Foreskin fibroblast (primary cell): ENCODE measurements at places on chromosomes 13 and 19.

GRCh38 chr13:45206340-45206739 lies 5.5 kb upstream of the KCTD4 start:
- DNase-seq: peak; percentile 79

DNA sequence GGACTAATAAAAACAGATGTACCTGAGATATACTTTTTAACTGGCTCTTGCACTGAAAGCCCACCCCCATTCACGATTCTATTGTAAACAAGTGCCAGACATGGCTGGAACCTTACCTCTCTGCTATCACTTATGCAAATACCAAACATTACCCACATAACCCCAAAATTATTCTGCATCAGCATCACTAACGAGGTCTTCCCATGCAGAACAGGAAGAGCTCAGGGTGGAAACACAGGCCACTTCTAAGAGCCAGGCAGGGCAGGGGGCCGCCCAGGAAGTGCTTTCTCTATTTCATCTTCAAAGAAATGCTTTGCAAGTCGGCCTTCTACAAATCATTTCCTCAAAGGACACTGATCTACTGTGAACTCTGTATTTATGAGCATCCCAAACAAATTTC lies 7.3 kb downstream of the IRS2 start:
- DNase-seq: peak; percentile 39

DNA sequence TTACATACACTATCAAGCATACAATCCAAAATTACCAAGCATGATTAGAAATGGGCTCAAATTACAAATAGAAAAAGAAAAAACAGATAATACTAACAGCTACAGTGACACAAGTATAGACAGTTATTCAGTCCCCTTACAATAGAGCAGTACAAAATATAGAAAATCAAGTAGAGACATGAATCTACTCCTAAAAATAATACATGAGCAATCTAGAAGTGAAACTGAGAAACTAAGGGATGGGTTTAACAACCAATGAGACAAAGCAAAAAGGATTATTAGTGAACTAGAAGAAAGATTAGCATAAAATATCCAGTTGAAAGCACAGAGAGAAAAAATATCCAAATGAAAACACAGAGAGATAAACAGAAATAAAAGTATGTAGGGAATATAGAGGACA lies 426.7 kb downstream of the TBC1D4 start:
- DNase-seq: no peak

GRCh38 chr13:109329175-109329574 lies 457.2 kb downstream of the IRS2 start:
- DNase-seq: no peak

GRCh38 chr19:8457209-8457608 lies 12.4 kb downstream of the HNRNPM start:
- DNase-seq: no peak

DNA sequence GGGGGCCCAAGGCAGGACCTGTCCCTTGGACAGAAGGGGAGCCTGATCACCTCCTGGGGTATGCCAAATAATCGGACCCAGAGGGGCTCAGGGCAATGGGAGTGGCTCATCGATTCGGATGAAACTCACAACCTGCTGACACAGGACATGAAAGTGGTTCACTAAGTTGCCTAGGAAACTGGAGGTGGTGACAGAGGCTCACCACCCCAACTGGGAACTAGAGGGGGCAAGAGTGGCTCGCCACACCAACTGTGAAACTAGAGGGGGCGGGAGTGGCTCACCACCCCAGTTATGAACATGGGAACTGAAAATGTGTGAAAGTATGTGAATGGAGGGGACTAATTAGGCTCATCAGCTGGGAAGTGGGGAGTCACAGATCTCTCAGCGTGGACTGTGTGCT lies 46.3 kb upstream of the ZNF737 start:
- DNase-seq: no peak

DNA sequence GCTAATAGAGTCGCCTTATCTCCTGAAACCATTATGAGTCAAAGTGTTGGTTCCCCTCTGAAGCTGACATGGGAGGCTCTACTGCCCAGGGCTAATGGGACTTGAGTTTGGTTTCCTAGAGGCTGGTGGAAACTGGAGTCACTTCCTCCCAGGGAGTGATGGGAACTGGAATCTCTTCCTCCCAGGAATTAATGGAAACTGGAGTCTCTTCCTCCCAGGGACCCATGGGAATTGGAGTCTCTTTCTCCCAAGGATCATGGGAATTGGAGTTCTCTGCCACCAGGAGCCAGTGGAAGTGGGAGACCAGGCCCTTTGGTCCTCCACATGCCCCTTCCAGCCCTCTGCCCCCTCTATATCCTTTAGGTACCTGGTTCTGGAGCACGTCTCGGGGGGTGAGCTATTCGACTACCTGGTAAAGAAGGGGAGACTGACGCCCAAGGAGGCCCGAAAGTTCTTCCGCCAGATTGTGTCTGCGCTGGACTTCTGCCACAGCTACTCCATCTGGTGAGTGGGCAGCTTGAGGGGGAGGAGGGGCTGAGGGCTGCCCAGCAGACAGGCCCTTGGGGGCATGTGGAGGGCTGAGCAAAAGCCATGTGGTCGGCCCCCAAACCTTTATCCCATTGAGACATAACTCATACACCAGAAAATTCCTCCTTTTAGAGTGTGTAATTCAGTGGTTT lies 5.5 kb downstream of the BRSK1 start:
- DNase-seq: no peak

- no peak for DNase-seq
Observed at GRCh38 chr13:48220592-48220980, 12.4 kb upstream of the ITM2B start.

DNA sequence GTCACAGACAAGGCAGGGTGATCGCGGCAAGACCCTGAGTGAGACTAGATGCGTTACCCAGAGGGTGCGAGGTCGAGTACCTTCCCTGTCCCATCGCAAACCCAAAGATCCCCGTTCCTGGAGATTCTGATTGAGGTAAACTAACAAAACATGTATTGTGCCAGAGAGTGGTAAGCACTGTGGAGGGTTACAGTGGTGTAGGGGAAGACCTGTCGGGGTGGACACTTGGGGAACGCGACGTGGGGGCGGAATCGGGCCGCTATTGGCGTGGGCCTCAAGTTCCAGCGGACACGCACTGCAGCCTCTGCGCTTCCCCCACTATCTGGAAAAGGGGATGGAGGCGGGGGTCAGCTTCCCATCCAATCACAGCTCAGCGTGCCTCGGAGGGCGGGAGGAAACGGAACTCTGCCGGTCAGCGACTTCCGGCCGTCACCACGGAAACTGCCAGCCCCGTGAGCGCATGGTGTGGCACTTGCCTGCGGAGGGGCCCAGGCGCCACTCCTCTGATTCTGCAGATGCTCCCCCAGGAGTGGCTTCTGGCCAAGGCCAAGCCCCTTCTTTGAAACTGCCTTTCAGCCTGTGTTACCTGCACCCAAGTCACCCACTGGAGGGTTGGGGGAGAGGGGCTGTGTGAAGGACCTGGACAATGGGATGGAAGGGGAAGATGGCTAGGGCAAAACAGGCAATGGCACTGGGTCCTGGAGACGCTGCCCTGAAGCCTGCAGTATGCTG lies 1.0 kb upstream of the UBE2M start:
- peak; percentile 91 for DNase-seq

- no peak for DNase-seq
Observed at GRCh38 chr19:45515081-45515624, 7.9 kb downstream of the VASP start.

DNA sequence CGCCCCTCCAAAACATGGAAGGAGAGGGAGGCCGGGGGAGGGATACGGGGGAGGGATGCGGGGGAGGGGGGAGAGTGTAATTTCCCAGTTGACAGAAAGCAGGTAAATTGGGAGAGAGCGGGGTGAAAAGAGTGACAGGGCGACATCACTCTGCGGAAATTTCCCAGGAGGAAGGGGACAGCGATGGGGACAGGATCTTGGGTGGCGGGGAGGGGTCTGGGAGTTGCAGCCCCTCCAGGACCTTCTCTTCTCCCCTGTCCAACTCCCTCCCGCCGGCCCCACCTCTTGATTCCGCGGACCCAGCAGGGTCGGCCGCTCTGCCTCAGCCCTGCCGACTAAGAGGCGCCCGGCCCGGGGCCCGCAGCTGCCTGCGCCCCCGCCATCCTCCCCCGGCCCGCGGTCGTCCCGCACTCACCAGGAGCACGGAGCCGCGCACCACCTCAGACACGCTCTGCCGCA lies 108.0 kb upstream of the DOCK9 start:
- DNase-seq: no peak

GRCh38 chr13:21020176-21020575 lies 41.2 kb downstream of the LATS2 start:
- no peak for DNase-seq

DNA sequence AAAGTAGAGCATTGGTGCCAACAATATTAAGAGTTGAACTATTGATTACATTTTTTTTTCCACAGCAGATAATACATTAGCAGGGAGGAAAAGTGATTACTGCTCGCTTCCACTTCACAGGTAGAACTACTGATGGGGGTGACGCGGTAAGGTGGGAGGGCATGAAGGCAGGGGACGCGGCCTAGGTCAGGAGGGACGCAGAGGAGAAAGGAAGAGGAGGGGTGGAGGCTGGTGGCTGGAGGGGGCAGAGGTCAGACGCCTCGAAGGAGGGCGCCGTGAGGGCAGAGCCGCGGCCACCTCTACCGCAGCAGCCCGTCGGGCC lies 287 bp upstream of the B3GLCT start:
- DNase-seq: no peak
